ENCODE measurements at places on chromosomes 1 and 21.

DNA sequence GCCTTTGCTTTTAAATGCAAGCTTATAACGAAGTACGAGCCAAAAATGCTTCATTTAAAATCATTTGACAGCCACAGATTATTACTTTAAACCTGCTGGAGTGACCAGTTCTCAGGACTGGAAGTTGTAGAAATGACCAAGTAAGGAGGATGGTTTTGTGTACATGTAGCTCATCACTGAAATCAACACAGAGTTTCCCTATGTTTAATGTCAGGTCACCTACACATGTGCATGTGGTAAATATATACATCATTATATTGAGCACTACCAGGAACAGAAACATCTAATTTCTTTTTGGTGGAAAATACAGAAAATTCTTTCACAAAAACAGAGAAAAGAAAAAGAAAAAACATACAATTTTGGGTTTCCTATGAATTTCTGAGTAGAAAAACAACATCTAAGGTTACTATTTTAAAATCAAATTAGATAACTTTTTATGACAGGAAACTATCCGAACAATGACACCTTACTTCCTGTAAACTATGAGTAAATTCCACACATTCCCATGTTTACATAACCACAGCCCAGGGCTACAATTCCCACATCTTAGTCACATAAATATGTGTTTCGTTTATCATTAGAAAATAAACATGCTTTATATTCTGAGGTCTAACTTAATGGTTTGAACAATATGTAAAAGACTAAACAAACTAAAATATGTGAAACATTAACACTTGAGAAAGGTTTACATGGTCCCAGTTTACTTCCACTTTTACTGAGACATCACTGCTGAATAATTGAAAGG, 73.6 kb downstream of the ZNF281 start:
- DNase-seq = no peak

- no peak for DNase-seq
These were observed 1.2 kb upstream of the C1orf74 start for GRCh38 chr1:209785592-209785991.

DNA sequence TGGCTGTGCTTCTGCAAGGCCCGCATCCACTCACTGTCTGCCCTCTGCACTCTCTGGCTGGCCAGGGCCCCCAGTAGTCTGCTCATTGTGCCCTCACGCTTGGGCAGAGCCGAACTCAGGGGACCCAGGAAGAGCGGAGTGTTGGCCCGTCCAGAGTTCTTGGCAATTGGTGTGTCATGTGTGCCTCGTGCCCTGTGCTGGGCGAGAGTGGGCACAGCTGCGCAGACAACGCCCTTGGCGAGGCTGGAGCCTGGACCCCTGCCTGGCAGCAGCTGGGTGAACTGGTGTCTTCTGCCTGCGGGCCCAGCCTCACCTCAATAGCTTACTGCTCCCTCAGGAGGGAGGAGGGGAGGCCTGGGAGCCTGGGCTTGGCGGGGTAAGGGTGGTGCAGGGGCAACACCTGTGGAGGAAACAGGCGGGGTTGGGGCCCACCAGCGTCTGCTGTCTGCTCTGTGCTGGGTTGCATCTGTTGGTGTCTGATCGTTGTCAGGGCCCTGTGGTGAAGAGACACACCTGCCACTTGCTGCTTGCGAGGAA, 2.1 kb downstream of the GUK1 start:
- no peak for DNase-seq

DNA sequence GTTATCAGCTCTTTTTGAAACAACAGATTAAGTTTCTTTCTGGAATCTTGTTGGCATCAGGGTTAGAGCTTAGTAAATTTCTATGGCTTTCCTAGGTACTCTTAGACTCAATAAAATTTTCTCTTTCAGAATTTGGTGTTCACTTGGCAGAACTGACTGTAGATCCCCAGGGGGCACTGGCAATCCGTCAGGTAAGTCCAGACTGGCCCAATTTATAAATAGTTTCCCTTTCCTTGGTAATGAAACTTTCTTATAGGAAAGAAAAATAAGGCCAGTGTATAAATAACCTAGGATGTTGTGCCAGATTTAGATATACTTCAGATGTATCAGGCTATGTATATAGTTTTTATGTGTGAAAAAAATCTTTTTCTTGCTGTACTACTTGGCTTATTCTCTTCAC, 18.2 kb downstream of the IPO9 start:
- no peak for DNase-seq

DNA sequence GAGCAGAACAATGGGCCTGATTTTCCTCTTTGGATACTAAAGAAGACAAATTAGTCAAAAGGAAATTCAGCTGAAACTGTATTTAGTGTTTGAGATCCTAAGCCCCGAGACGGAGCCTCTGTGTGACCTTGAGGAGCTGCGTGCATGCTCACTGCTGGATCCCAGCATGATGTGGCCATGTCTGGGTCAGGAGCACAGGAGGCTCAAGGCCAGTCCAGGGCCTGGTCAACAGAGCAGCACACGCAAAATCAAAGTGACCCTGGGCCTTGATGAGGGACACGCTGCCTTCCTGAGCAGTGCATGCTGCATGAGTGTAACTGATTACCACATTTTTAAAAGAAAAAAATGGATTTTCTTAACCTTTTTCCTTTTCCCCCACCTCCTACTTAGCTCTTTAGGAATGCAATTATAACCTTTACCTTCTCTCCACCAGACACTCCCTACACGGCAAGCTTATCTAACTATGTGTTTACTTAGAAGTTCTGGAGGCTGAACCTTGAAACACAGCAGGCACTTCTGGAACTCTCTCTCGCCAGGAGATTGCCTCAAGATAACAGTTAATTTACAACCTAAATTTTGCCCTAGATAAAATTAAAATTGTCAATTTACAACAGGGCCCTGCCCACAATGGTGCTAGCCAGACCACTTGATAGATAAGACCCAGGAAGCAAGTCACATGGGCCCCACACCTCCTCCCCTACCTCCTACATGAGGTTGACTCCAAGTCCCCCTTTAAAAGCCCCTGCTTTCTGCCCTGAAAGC, 144.6 kb downstream of the LRIG2 start:
- DNase-seq = no peak

GRCh38 chr1:9289090-9289534, 3.6 kb upstream of the SPSB1 start:
- DNase-seq = peak; percentile 38

DNA sequence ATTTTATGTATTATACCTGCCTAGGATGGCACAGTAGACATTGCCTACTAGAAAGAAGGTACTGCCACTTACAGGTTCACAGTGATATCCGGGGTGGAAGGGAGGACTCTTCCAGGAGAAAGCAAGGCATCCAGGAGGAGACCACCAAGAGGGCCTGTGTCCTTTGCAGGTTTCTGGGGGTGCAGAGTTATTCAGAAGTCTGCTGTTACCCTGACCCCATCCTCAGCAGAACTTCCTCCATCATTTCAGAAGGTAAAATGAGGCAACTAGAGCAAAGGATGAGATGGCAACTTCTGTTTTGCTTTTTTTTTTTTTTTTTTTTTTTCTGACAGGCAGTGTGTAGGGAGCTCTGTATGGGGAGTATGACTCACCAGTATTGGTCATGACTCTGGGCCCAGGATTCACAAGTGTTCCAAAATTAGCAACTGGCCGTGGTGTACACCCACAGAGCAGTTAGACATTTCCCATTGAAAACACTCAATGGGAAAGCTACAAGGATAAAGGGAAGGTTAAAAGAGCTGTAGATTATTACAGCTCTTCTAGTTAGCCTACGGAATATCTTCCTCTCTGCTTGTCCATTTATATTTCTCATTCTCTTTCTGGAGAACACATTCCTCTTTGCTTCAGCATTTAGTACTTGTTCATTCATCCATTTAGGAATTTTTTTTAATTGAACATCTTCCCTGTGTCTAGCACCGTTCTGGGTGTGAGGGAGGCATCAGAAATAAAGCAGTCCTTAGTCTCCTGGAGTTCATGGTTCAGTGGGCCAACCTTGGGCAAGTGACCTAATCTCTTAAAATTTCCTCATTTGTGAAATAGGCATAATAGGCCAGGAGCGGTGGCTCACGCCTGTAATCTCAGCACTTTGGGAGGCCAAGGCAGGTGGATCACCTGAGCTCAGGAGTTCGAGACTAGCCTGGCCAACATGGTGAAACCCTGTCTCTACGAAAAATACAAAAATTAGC, 50.5 kb upstream of the PPP2R5A start:
- peak; percentile 67 for DNase-seq

- no peak for DNase-seq
These were observed 2.3 kb upstream of the LYPLAL1 start for GRCh38 chr1:219171192-219171935.

GRCh38 chr1:226942392-226942791, 2.3 kb downstream of the COQ8A start:
- DNase-seq = no peak

DNA sequence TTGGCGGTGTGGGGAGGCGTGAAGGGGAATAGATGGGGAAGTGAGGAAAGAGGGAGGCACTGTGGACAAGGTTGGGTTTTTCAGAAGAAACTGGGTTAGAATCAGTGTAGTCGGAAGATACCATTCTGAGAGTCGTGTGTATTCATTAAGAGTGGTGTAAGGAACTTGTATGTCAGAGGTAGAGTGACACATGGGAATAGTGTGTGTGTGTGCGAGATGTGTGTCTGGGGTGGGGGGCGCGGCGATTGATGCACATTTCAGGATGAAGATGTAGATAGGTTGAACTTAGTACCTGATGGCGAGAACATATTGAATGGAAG, 878 bp downstream of the SMG7 start:
- DNase-seq = no peak

DNA sequence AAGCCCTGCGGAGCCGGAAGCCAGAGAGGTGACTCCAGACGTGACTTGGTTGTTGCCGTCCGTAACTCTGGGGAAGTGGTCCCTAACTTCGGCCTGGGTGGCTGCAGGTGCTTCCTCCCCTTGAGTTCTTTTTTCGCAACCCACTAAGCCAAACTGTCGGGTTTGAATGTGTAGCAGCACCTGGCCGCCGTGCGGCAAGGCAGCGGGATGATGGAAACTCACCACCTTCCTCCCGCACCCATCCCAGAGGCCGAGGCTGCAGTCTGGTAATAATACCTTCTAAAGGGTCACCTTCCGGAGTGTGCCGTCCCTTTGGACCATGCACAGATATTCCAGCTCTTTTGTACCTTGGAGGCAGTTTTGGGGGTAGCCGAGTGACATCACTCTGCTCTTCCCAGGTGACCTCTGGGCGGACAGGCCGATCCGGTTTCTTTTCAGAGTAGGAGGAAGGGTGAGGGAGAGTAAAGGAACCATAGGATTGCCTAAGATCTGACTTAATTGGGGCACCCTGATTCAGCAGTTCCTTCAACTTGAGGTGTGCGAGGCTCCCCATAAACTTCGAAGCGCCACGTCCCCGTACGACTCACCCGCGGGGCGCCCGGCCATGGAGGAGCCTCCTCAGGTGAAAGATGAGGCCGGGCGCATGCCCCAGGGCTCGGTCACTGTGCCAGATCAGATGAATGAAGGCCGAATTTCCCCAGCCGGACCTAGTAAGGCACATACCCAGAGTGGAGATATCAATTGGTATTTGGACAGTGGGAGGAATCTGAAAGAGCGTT, 1.0 kb downstream of the KCNK1 start:
- no peak for DNase-seq

GRCh38 chr1:231964241-231964640, 337.7 kb downstream of the DISC1 start:
- DNase-seq = no peak

- no peak for DNase-seq
These were observed 390.1 kb downstream of the LTN1 start for GRCh38 chr21:28602546-28602945.

- no peak for DNase-seq
These were observed 34.8 kb upstream of the ST6GALNAC5 start for GRCh38 chr1:76832521-76832920.

GRCh38 chr1:55129194-55129728, 85.9 kb downstream of the USP24 start:
- DNase-seq = no peak

- DNase-seq = no peak
These were observed 209.5 kb downstream of the ZP4 start for GRCh38 chr1:237681210-237681609.

DNA sequence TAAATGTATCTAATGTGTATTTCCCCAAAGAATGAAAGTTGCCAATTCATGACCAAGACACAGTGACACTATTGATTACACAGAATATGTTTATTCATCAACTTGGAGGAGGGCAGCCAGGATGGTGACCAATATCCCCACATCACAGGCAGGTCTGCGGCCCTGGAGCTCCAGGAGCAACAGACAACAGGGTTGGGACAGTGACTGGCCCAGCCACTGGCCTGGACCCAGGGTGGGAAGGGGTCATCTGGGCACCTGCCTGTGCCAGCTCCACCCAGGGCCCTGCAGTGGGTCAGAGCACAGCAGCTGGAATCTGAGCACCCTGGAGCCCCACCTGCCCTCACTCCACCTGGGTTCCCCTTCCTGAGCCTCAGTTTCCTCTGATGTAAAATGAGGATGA, 466.1 kb downstream of the MATN1 start:
- DNase-seq = no peak

DNA sequence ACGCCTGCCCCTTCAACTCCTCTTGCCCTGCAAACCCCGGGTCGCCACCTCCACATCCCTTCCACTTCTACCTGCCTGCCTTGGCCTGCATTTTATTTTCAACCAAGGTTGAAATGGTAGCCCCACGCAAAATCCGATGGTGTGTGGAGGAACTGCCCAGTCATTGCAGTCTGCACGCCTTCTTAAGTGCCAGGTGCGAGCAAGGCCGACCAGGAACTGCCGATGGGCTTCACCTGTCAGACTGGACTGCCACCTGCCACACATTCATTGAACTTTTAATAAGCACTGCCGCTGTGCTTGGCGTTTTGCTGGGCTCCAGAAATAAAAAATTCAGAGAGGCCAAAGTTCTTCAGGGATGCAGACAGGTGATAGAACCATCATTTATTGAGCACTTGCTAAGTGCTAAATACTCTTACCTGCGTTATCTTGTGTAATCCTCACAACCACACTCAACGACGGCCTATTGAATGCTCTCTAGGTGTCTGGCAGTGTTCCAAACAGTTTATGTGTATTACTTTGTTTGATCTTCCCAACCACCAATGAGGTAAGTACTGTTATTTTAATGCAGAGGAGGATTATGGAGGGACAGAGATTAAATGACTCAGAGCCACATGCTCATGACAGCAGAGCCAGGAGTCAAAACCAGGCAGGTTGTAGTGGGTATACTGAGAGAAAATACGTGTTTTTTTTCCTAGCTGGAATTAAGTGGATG, 36.2 kb downstream of the CACHD1 start:
- DNase-seq = peak; percentile 92

DNA sequence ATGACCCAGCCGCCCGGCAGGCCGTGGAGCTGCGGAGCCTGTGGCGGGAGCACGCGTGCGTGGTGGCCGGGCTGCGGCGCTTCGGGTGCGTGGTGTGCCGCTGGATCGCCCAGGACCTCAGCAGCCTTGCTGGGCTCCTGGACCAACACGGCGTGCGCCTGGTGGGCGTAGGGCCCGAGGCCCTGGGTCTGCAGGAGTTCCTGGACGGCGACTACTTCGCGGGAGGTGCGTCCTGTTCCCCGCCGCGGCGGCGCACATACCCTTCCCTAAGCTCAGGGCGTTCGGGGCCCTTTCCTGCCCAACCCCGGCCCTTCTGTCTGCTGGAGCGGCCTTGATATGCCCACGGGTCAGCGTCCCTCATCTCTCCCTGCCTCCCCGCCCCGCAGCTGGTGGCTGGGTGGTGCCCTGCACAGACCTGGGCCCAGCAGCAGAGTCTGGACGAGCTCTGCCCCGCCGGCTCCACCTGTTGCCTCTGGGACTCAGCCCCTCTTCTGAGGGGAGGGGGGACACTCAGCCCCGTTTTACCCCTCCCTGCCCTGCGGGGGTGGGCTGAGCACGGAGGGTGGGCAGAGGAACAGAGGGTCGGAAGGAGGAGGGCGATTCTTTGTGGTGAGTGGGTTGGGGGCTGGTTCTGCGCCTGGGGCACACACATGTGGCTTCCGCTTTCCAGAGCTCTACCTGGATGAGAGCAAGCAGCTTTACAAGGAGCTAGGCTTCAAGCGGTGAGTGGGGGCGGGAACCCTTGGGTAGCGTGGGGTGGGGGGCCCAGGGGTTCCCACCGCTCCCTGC, 688 bp downstream of the PRXL2B start:
- DNase-seq = no peak

Measured in NCI-H345 (cell line).